Activated CD4-positive, alpha-beta T cell treated with anti-CD3 and anti-CD28 coated beads, Interleukin-2, amount 50 U/mL, for 1 hour (primary cell): ENCODE measurements at places on chromosomes 12 and 14.

- no peak for DNase-seq
These were observed 40.9 kb upstream of the MBIP start for GRCh38 chr14:36361210-36361853.

GRCh38 chr14:56211844-56212243 lies 93.6 kb downstream of the PELI2 start:
- DNase-seq, result no peak

- no peak for DNase-seq
These were observed 130.6 kb upstream of the MYF6 start for GRCh38 chr12:80576641-80577418.

DNA sequence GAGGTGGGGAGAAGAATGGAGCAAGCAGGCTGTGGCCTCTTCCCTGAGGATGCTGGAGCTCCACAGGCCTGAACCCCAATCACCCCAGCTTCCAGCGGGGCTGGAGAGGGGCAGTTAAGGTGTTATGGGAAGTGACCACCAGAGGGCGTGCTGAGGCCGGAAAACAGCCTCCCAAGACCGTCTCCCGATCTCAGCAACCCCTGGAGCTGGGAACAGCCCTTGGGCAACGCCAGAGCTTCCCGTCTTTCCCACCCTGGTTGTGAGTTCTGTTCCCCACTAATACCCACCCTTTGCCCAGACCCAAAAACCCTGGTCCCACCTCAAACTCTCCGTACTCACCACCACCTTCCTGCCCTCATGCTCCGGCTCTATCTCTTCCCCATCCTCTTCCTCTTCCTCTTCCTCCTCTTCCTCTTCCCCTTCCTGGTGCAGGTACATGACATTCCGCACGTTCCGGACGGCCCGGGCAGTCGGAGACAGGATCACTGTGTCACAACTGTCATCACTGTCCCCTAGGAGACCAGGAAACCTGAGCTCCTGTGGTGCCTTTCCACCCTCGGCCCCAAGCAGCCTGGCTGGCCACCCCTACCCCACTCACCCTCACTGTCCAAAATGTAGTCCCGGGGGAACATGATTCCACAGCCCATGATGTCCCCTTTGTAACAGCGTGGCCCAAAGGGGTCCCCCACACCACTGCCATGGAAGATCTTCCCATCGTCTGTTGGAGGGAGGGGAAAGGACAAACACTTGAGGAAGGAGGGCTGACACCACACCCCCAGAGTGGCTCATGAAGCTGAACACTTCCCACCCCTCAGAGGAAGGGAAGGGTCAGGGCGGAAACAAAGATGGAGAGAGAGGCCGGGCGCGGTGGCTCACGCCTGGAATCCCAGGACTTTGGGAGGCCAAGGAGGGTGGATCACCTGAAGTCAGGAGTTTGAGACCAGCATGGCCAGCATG lies 12.9 kb downstream of the SPRYD3 start:
- peak; percentile 69 for DNase-seq

GRCh38 chr14:54349713-54350112 lies 47.1 kb upstream of the CDKN3 start:
- no peak for DNase-seq

- no peak for DNase-seq
These were observed 314.3 kb upstream of the RTL1 start for GRCh38 chr14:101217616-101218371.

GRCh38 chr14:90730206-90730766 lies 85.9 kb downstream of the TTC7B start:
- DNase-seq, result no peak

DNA sequence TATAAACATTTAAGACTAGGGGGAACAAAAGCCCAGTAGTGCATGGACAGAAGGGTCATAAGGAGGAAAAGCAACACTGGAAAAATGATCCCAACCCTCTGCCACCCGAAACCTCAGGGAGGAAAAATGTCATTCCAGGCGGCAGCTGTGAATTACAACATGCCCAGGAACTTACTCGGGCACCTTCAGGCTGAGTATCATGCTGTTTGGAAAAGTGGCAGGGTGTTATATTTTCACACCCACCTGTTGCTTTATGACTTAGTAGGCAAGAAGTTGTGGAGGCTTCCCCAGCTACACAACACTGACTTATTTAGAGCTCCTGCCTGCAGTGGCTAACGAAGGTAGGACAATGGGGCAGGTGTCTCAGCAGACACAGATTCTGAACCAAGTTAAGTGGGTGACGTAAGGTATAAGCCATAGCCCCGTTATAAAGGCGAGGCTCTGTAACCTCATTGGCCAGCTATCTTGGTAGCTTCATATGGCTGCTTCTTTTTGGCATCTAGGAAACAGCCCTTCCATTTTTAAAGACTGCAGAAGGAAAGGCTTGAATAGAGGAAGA lies 96.1 kb upstream of the IFNG-AS1 start:
- no peak for DNase-seq
